Fibroblast of skin of right biceps (primary cell): ENCODE measurements at places on chromosomes 7 and 10.

- no peak for DNase-seq
Measured at GRCh38 chr10:46556515-46557318, at the start of gene GPRIN2. Gene GPRIN2, minus strand, starts transcription at chr10:46556658. Its CDS starts 5,922 bp downstream, at chr10:46550736.

DNA sequence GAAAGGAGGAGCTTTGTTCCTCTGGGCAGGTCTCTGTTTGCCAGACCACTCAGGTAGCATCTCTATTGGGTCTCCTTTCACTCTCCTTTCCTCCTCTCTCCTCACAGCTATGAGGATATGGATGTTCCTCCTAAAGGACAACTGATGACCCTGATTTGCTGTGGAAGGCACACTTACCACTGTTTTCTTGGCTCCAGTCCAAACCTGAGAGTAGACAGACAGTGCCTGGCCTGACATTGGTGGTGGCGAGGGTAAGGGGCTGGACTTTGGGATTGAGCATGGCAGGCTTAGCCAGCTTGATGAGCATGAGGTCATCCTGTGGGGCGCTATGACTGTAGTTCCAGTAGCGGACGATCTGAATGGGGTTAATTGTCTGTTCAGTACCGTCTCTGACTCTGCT lies 3.6 kb downstream of the PRSS37 start:
- DNase-seq = no peak

GRCh38 chr7:8149222-8149621 lies 112.7 kb downstream of the ICA1 start:
- DNase-seq = no peak

GRCh38 chr10:74439213-74439612 lies 288.2 kb downstream of the ADK start:
- DNase-seq = no peak

DNA sequence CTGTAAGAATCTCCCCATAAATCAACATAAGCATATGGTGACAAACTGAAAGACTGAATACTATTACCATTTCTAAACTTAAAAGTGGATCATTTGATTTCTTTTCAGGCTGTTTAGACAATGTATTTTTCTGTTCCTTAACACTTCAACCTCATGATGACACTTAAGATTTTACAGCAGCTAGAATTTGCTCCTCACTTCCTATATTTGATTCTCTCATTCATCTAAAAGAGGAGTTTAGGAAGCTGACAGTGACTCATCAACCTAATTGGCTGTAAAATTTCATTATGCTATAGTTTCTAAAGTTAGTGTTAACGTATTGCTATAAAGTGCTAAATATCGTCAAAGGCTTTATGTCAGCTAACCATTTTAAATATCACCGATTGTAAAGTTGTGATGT lies 478.7 kb downstream of the GRM8 start:
- no peak for DNase-seq
